ENCODE measurements at places on chromosomes 11 and 22.

DNA sequence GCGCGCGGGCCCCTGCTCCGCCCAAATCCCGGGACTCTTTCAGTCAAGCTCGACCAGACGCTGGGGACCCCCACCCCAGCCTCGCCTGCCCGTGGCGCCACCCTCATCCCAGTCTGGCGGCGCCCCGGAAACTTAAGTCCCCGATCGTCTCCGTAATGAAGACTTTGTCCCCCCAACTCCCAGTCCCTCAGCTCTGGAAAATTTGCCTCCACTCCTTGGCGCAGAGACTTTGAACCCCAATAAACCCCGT lies 348 bp downstream of the PLCB3 start:
- DNase-seq: no peak

DNA sequence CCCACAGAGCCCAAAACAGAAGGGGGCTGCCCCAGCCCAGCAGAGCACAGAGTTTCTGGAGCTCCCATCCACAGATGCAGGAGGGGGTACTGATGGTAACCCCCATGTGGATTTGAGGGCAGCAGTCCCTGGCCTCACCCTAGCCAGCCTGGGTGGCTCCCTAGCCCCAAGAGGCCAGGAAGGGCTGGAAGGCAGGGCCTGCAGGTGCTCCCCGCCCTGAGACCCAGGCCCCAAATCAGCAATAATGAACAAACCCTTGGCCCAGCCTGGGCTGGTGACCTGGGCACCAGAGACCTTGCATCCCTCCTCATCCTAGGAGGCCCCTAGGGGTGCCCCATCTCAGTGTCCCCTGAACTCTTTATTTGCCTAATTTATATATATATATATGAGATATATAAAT lies 61.6 kb downstream of the MORC2 start:
- DNase-seq: no peak

- no peak for DNase-seq
Observed at GRCh38 chr22:44191036-44191454, 10.3 kb downstream of the PARVG start.

- DNase-seq: peak; percentile 38
Observed at GRCh38 chr11:130431331-130431773, 2.9 kb upstream of the ADAMTS8 start.

DNA sequence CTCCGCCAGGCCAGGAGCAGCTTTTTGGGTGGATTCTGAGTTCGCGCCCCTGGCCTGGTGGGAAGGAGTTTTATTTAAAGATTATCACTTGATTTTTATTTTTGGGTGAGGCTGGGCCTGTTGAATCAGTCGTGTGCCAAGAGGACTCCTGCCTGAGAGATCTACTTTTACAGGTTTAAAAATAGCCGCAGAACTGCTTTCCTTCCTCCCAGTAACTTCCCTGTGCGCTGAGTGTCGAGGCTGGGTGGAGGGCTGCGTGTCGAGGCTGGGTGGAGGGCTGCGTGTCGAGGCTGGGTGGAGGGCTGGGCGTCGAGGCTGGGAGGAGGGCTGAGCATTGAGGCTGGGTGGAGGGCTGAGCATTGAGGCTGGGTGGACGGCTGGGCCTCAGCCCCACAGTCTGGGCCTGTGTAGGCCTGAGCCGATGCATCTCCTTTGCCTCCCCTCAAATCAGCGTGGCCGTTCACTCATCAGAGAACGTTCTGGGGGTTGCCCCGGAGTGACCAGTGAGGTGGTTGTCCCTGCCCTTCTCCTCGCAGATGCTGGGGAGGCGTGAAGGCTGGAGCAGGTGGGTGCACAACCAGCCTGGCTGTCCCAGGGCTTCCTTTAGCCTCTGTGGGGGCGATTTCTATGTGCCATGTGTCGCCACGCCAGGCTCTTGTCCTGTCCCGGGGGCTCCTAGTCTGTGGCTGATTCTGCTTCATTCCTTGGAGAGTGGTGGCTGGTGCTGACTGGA lies 30.1 kb downstream of the GRAMD4 start:
- no peak for DNase-seq

DNA sequence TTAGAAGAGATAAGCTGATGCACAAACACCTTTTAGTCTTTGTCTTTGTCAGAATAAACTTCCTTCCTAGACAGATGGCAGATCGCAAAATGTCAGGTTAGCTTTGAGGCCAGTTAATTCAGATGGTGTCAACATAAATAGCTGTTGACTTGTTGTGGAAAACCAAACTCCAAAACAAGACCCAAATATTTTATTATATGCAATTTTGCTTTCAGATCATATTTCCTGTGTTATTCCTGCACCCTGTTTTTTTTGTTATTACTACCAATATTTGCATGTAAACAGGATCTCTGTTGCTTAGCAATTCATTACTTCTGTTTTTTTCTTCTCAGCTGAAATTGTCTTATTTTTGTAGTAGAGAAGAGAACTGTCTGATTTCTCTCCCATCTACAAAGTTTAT lies 316.0 kb downstream of the ETS1 start:
- DNase-seq: no peak

- DNase-seq: peak; percentile 18
Observed at GRCh38 chr11:10669258-10670033, 24.1 kb downstream of the IRAG1 start.

- DNase-seq: no peak
Observed at GRCh38 chr11:111329306-111330204, 31.2 kb downstream of the POU2AF3 start.

- no peak for DNase-seq
Observed at GRCh38 chr22:46112405-46112804, 37.9 kb upstream of the PPARA start.

DNA sequence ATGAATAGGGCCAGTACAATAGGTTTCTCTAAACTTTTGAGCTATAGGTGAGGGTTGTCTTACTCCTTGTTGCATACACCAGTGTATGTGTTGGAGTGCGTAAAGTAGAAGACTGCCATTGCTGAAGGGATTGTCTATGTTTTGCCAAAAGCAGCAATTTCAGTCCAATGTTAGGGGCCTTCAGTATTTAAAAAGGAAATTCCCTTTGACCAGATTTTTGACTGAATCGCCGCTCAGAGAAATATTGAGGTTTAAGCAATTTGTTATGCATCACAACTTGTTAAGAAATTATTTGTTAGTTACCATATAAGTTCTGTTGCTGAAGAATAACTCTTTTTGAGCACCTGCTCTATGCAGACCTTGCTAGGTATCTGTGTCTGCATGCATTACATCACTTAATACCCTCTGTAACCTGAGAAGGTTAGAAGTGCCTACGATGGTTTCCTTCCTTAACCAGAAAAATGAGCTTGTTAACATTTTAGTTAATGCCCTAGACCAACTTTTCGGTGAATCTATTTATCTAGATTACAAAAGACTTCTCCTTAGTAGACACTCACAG lies 33.9 kb downstream of the MMP20 start:
- no peak for DNase-seq

DNA sequence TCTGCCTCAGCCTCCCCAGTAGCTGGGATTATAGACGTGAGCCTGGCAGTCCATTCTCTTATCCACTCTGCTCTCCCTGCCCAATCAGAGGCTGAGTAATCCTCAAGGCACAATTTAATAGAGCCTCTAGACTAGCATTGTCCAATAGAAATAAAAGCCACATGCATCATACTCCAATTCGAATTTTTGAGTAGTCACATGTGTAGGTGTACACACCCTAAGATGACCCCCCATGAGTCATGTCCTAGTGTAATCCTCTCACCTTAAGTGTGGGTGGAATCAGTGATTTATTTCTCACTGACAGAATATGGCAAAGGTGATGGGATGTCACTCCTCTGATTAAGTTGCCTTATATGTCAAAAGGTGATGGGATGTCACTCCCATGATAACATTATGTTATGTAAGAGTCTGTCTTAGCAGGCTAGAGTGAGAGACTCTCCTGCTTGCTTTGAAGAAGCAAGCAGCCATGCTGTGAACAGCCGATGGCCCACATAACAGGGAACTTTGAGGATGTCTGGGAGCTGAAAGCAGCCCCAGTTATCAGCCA lies 61.3 kb downstream of the MN1 start:
- no peak for DNase-seq

DNA sequence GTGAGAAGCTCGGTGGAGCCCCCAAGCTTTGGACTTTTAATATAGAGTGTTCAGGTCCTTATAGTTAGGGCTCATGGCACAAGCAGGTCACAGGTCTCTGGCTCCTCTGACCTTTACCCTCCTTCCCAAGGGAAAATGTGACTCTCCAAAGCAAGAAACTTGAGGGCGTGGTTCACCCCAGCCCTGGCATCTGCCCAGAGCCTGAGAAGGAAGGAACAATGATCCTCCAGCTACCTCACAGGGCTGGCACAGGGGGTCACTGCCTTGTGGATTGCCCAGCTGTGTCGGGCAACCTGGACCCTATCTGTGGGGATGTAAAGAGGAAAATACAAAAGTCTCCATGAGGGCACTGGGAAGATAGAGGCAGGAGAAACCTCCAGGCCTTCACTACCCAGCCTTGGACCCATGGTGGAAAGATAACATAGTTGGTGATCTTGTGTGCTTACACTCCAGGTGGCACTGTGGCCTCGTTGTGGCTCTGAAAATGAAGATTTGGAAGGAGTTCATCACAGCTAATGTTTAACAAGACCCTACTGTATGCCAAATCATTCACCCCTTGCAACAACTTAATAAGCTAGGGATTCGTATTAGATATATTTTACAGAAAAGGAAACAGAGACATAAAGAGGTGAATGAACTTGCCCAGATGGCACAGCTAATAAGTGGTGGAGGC lies 3.8 kb upstream of the ZNF195 start:
- DNase-seq: no peak
